ENCODE measurements at places on chromosomes 12 and 14.

DNA sequence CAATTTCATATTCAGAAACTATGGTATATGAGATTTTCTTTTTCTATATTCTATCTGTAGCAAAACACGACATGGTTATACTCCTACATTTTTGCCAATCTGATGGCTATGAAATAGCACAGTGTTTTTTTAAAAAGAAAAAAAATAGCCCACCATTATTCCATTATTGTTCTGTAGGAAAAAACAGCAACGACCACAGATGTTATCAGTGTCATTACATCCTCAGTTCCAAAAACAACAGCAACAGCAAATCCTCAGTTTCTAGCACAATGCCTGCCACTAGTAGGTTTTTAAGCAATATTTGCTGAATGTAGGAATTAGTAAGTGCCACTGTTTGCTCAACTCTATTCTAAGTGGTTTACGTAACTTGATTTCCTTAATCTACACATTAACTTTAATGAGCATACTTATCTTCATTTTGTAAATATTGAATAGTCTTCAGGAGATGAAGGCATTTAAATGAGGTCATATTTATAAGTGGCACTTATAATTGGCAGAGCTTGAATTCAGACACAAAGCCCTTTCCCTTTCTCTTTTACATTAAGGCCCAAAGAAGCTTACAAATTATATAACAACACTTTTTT, 8.3 kb downstream of the RNASE6 start:
- DNase-seq = no peak

- no peak for DNase-seq
Observed at GRCh38 chr12:45354399-45354798, 138.5 kb downstream of the ANO6 start.

DNA sequence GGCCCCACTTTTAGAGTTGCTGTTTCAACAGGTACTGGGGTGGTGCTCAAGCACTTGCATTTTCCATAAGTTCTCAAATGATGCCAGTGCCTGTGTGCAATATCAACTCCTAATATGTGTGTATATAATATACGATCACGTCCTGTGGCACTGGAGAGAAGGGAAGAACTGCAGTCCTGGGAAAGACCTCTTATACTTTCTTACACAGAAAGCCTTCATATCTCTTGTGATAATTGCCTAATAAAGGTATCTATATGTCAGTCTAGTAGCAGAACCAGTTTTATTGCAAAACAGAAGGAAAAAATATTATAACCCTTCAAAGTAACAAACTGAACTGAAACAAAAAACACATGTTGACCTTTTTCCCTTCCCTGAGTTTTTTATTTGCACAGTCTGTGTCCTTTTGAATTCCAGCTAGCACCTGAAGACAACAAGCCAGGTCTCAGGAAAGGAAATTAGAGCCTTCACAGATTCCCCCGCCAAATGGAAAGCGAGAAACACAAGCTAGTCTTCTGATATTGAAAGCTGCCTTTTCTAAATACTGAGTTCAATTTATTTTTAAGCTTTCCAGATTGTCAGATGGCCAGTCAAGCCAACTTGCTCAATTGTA, 44.4 kb downstream of the IGF1 start:
- no peak for DNase-seq

DNA sequence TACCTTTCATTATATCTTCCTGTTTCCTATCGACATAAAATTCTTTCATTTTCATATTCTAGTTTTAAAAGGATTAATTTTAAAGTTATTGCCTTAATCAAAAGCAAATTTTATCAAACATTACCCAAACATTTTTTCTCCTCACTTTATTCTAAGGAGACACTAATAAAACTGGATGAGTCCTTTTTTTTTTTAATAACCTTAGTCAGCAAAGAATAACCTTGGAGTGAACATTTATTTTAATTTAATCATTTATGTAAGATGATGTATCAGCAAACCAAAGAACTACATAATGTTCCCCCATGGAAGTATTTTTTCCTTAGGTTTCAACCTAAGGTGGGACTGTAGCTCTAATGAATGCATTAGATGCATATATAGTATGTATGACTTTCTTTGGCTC, 83.9 kb downstream of the RAD52 start:
- no peak for DNase-seq

DNA sequence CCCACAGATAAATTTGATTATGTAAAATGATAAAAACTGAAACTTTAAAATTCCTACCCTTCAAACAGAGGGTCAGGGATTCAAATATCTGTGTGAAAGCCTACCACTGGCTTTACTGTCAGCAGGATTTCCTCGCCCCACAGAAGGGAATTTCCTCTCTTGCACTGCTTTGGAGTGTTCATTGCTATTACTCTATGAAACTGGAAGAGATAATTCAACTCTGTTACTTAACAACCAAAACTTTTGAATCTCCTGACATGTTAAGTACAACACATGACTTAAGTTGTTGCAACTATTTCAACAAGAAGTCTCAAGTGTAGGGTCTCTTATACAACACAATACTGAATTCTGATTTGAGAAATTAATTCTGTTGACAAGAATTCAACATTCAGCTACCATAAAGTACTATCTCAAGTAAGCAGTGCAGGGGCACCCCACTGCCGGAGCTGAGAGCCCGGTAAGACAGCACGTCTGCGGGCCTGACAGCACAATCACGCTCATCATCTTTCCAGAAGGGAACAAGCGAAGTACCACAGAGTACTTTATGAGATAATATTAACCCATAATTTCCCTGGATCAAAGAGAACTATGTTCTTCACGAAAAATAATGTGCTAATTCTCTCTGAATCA, 22.9 kb downstream of the DICER1 start:
- DNase-seq = no peak

DNA sequence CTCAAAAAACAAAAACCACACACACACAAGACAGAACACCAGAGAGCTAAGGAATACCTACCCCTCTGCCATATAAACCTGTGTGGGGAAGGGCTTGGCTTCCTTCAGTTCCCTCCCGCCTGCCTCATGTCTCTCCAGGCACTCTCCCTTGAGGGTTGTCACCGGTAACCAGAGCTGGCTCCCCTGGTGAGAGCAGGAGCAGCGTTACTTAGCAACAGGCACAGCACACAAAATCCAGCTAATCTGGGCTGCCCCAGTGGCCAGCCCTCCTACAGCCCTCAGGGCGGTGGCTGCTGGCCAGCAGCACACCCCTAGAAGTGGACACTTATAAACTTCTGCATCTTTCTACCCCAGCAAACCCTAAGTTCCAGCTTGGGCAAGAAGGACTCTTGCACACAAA, 21.6 kb upstream of the NR4A1 start:
- DNase-seq = peak; percentile 47

- DNase-seq = peak; percentile 12
Observed at GRCh38 chr12:77189458-77189857, 124.1 kb upstream of the E2F7 start.

All from DMS79 (cell line).